ENCODE measurements at places on chromosomes 16 and 17. TPM values are rescaled to one million over a fixed set of nuclear protein-coding genes. Genes with fewer than 3 reads are reported as not detected.

DNA sequence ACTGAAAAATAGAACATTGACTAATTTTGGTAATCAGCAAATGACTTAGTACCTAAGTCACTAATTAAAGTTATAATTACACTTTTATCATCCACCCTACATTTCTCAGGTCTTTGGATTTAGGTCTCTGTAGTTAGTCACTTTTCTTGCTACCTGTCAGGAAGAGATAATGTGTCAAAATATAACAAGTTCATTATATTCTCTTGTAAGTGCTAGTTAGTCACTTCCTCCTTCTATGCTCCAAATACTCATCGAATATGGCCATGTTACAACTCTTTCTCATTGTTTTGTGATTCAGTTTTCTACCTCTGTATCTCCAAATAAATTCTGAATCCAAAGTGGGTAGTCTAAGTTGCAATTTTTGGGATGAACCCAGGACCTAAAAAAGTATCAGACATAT is 163.5 kb upstream of the KIF2B start:
- DNase-seq: no peak
- H3K27ac ChIP-seq: no peak overlapping the region
- H3K4me1 ChIP-seq: no peaks in the 10 kb centered on the region
- no peaks in the 10 kb centered on the region for H3K27me3 ChIP-seq
- no peaks in the 10 kb centered on the region for H3K36me3 ChIP-seq
- no peak overlapping the region for H3K4me3 ChIP-seq

The SEPTIN1 gene
- total RNA-seq: 187 TPM

DNA sequence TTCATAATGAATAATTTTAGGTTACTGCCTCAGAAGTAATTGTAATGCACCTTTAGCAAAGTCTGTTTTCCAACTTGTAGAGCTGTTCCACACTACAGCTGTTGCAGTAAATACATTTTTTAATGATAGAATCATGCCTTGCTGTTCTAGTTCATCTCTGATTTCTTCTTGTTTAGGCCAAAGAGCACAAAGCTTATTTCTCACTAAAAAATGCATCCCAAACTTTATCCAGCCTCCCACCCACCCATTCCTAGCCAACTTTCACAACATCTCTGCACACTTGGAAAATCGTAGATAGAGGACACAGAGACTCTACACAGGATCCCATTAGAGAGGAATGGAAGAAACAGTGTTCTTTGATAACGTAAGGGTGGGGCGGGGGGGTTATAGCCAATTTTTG is 252.2 kb upstream of the DYNLRB2 start:
- no peaks in the 10 kb centered on the region for H3K4me1 ChIP-seq
- H3K27me3 ChIP-seq: no peaks in the 10 kb centered on the region
- no peak overlapping the region for H3K27ac ChIP-seq
- H3K4me3 ChIP-seq: no peak overlapping the region

GRCh38 chr17:3572231-3572630 is 14.6 kb upstream of the TRPV3 start:
- H3K27me3 ChIP-seq: no peaks in the 10 kb centered on the region
- no peak for DNase-seq
- no peak overlapping the region for H3K4me3 ChIP-seq

DNA sequence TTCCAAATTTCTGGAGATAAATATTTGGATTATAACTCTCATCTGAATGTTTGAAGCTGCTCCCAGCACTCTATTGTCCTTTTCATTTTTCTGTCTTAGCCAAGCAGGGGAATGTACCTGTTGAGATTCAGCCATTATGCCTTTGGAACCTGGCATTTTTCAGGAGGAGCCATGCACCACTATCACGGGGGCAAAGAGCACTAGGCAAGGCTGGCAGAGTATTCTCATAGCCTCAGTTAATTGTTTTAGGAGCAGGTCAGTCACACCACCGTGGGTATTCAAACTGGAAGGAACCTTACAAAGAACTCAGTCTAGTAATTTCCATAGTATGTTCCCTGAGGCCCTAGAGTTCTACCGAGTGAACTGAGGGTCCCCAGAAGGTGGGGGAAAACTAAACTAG is 348.9 kb downstream of the TMEM114 start:
- H3K36me3 ChIP-seq: no peaks in the 10 kb centered on the region
- H3K4me3 ChIP-seq: no peak overlapping the region
- no peak overlapping the region for H3K27ac ChIP-seq
- no peak for DNase-seq

The HOXB2 gene
- total RNA-seq: 18.3 TPM

- H3K4me3 ChIP-seq: no peak overlapping the region
- H3K27ac ChIP-seq: no peak overlapping the region
- DNase-seq: no peak
- H3K4me1 ChIP-seq: peaks cover 19% of the 10 kb centered on the region
- no peaks in the 10 kb centered on the region for H3K36me3 ChIP-seq
Observed at GRCh38 chr17:14359163-14360020, 58.5 kb downstream of the HS3ST3B1 start.

The TMEM204 gene
- total RNA-seq: 27.1 TPM

DNA sequence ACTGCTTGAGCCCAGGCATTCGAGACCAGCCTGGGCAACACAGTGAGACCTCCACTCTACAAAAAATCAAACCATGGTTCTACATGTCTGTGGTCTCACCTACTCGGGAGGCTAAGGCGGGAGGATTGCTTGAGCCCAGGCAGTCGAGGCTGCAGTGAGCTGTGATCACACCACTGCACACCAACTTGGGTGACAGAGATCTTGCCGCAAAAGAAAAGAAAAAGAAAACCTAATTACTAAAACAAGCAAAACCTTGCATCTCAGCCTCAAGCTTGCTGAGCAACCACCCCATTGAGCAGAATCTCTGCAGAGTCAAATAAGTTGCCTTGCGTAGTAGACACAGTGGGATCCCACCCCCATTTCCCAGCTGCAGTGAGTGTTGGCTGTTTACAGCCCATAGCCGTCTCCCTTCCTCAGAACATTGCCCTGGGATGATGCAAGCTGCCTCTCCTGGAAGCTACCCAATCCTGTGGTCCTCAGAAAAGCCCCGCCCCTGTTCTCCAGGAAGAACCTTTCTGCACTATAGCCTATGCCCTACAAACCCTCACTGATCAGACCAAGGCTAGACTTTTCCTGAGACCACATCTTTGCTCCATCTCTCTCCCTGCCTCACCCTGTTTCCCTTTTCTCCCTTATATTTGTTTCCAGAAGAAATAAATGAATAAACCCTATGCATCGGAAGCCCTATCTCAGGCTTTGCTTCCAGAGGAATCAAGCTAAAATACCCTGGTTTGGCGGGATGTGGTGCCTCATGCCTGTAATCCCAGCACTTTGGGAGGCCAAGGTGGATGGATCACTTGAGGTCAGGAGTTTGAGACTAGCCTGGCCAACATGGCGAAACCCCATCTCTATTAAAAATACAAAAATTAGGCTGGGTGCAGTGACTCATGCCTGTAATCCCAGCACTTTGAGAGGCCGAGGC is 16.7 kb upstream of the ERN2 start:
- H3K4me3 ChIP-seq: no peak overlapping the region
- no peak overlapping the region for H3K27ac ChIP-seq
- no peak for DNase-seq
- H3K4me1 ChIP-seq: no peaks in the 10 kb centered on the region

The RAB37 gene
- total RNA-seq: 6.0 TPM

DNA sequence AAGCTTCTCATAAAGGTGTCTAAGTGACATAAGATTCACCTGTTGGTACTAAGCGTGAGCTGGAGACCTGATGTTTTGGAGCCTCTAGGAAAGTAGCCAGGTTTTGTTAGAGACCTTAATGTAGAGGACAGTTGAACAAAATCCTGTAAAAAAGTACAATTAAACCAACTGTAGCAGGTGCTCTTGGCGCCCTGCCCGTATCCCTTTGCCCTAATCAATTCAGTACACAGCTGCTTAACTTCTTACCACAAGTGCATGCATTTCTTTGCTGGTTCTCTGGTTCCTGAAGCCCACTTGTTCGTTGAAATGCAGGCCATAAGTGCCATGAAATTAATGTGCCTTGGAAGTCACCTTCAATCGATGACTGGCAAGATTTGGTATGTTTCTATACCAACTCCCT is 24.4 kb downstream of the GLP2R start:
- H3K27me3 ChIP-seq: no peaks in the 10 kb centered on the region
- no peaks in the 10 kb centered on the region for H3K36me3 ChIP-seq
- no peak overlapping the region for H3K27ac ChIP-seq

- DNase-seq: no peak
- H3K27me3 ChIP-seq: no peaks in the 10 kb centered on the region
- H3K4me3 ChIP-seq: no peak overlapping the region
- peaks cover 15% of the 10 kb centered on the region for H3K4me1 ChIP-seq
- no peaks in the 10 kb centered on the region for H3K36me3 ChIP-seq
Observed at GRCh38 chr17:68489919-68490318, 22.3 kb upstream of the PRKAR1A start.

The TBC1D3I gene
- total RNA-seq: 0.20 TPM

The SULT1A4 gene
- total RNA-seq: 0.78 TPM

- no peak overlapping the region for H3K27ac ChIP-seq
- DNase-seq: no peak
- H3K4me3 ChIP-seq: no peak overlapping the region
- H3K4me1 ChIP-seq: no peaks in the 10 kb centered on the region
- H3K27me3 ChIP-seq: no peaks in the 10 kb centered on the region
Observed at GRCh38 chr17:81561494-81561885, 9.3 kb upstream of the FAAP100 start.

GRCh38 chr17:62860962-62861873 is 53.1 kb upstream of the MARCHF10 start:
- H3K4me1 ChIP-seq: no peaks in the 10 kb centered on the region
- no peak overlapping the region for H3K4me3 ChIP-seq
- H3K36me3 ChIP-seq: no peaks in the 10 kb centered on the region
- no peak overlapping the region for H3K27ac ChIP-seq
- no peak for DNase-seq
- no peaks in the 10 kb centered on the region for H3K27me3 ChIP-seq

DNA sequence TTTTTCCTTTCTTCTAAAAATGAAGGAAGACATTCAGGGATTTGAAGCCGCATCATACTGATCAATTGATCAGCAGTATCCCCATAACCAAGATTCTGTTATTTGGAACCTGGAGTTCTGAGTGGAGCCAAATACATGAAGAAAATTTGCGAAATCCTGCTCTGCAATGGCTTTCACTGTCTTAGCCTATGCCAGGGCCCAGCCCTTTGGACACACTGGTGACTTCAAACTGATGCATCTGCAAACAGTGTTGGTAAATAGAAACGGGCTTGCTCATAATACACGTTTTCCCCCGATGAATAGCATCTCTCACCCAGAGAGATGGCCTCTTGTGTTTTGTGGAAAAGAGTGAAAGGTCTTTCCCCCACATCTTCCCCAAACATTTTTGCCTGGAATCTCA is 87.6 kb upstream of the TOX3 start:
- no peaks in the 10 kb centered on the region for H3K27me3 ChIP-seq
- H3K36me3 ChIP-seq: no peaks in the 10 kb centered on the region
- no peaks in the 10 kb centered on the region for H3K4me1 ChIP-seq
- no peak overlapping the region for H3K27ac ChIP-seq

GRCh38 chr17:32976605-32977004 is 15.0 kb upstream of the SPACA3 start:
- H3K36me3 ChIP-seq: no peaks in the 10 kb centered on the region
- DNase-seq: no peak
- no peak overlapping the region for H3K27ac ChIP-seq

The PAQR4 gene
- total RNA-seq: 39.0 TPM

The BCAR1 gene
- 0.88 TPM for total RNA-seq

DNA sequence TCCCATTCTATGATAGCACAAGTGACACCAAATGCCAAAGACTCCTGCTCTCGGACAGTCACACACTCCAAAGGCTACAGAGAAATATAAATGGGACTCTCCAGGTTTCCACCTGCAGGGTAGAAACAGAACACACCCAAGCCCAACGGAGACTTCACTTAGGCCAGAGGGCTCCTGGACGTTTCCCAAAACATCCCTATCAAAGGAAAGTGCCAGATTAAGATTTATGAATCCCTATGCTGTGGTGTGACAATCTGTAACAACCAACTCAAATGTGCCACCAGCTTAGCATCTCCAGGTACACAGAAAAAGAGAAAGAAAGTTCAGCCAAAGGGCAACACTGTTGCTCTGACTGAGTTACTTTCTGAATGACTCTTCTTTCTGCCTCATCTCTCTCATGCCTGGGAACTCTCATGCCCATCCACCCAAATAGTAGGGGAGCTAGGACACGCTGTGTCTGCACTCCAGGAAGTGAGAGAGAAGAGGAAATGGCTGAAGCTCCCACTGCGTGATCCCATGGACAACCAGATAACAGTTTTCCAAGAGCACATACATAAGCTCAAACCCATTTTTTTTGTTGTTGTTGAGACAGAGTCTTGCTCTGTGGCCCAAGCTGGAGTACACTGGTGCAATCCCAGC is 49.7 kb downstream of the SMG6 start:
- no peak for DNase-seq
- H3K36me3 ChIP-seq: no peaks in the 10 kb centered on the region
- H3K27me3 ChIP-seq: no peaks in the 10 kb centered on the region
- H3K27ac ChIP-seq: no peak overlapping the region

- no peak for DNase-seq
- H3K4me1 ChIP-seq: no peaks in the 10 kb centered on the region
- H3K27me3 ChIP-seq: no peaks in the 10 kb centered on the region
- H3K4me3 ChIP-seq: no peak overlapping the region
Observed at GRCh38 chr17:59425085-59425931, 93.9 kb downstream of the YPEL2 start.
